ENCODE measurements at places on chromosomes 2 and 18. TPM values are rescaled to one million over a fixed set of nuclear protein-coding genes. Genes with fewer than 3 reads are reported as not detected.

DNA sequence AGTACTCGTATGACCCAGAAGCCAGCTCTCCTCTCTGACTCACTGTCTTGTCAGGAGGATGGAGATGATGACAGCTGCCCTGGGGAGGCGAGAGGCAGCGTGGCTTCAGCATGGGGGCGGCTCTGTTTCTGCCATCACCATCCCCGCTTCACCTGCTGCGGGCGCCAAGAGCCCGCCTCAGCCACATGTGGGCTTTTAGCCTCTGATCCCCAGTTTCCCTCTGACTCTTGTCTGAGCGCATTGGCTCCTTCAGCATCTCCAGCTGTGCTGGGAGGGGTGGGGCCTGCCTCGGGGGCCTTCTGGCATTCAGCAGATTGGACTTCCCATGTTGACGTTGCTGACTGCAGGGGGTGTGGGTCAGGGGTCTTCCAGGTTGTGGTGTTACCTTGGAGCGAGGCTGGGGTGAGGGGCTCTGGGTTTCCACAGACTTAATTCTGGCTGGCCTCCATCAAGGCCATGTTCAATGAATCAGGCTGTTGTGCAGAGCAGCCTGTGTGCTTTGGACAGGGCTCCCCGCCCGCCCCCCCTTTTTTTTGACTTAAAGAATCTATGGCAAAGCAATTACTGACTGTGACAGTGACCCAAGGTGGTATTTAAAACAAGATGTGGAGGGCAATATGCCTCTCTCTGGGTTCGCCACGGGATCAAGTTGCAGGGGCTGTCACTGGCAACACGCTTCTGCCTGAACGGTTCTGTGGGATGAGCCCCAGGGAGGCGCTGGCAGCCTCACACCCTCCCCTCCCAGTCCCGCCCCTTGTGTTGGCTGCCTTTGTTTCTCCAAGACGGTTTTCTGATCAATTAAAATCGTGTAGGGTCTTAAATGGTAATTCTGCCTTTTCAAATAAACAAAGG, 228.3 kb downstream of the LDLRAD4 start:
- DNase-seq = no peak

GRCh38 chr18:40917056-40917455, 1038.0 kb upstream of the PIK3C3 start:
- DNase-seq = no peak

GRCh38 chr2:64104933-64105332, 39.3 kb downstream of the PELI1 start:
- DNase-seq = no peak

GRCh38 chr2:241279413-241279812, 36.1 kb downstream of the HDLBP start:
- no peak for DNase-seq

- no peak for DNase-seq
These were observed 63.1 kb upstream of the KLHL14 start for GRCh38 chr18:32835951-32836350.

DNA sequence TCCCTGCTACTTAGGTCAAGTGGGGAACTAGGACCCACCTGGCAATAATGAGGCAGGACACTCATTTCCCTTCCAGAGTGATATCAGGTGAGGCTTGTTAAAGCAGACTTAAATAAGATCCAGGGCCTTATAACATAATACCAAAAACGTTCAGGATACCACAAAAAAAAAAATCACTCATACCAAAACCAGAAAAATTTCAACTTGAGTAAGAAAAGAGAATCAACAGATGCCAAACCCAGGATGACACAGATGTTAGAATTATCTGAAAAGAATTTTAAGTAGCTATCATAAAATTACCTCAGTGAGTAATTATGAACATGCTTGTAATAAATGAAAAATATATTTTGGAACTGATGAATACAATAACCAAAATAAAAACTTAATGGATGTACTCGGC, 255.6 kb upstream of the OSR1 start:
- DNase-seq = no peak

DNA sequence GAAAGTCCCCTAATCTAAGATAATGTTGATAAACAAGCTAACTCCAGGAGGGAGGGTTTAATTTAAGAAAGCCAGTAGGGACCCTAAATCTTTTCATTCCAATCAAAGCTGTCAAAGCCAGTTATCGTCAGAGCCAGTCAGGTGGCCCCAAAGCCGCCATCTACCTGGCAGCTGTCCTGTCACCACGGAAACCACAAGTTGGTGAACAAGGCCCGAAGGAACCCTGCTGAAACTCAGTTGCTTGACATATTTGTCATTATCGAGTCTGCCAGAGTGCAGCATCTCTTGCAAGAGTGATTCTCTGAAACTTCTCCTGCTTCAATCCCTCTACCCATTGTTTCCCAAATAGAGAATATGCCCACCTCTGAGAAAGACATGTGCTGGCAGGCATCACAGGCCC, 30.8 kb upstream of the POLE4 start:
- no peak for DNase-seq

DNA sequence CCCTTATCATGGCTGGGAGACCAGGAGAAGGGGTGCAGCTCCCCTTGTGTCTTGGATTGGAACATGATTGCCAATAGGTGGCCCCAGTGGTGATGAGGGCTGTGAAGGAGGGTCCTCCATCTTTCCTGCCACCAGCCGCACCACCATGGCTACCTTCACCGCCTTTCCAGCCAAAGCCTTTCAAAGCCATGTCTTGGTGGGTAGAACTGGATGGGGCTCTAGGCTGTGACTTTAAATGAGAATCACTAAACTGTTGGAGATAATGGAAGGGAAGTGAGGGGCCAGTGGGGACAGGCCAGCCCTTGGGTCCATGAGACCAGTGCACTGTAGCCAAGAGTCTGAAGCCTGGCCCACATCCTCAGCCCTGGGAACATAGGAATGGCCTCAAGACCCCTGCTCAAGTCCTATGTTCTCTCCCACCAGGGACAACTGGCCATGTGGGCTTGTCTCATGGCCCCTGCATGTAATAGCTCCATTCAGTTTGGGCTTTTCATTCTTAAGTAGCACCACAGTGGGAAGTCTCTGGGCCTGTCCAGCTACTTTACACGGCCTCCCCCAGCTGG, 345.7 kb downstream of the DYSF start:
- no peak for DNase-seq

DNA sequence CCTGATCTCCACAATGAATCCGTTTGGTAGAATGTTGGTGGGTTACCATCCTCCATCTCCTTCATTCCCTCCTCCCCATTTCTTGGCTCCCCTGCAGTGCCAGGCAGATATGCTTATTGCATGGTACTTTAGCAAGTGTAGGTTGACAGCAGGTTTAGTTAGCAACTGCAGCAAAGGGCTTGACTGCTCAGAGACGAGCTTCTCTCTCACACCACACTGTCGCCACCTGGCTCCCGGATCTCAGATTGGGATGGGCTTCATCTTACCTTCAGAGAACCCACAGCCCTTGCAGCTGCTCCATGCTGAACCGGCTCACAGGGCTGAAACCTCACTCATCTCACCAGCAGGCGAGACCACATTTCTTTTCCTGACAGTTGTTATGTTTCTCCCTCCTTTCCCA, 88.8 kb downstream of the VWA3B start:
- no peak for DNase-seq

DNA sequence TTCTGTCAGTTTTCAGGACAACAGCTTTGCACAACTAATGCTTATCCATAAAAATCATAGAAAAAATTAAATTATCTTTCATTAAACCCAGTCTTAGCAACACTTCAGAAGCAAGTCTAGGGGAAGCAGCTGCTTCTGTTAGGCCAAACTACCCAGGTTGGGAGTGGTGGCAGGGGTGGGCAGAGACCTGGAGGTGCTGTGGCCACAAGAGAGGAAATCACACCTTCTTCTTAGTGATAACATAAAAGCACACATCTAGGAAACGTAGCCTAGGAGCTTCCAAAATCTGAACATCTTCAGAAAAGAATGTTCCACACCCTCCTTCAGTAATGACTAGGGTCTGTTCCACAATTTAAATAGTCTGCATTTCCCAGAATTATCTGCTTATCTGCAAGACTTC, 32.3 kb upstream of the FRZB start:
- no peak for DNase-seq

DNA sequence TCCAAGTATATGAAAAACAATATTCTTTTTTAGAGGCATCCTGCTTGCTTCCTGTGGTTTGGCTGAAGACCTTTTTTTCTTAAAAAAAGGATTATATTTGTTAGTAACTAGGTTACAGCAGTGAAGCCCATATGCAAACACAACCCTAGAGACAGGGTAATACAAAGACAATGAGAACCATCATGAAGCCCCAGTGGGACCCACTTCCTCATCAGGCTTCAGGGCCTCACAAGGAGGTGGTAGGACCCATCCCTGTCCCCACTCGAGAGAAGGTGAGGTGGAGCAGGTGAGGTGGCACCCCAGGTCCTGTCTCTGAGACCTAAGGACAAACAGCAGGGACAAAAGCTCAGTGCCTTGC, 80.3 kb downstream of the EDAR start:
- DNase-seq = no peak

DNA sequence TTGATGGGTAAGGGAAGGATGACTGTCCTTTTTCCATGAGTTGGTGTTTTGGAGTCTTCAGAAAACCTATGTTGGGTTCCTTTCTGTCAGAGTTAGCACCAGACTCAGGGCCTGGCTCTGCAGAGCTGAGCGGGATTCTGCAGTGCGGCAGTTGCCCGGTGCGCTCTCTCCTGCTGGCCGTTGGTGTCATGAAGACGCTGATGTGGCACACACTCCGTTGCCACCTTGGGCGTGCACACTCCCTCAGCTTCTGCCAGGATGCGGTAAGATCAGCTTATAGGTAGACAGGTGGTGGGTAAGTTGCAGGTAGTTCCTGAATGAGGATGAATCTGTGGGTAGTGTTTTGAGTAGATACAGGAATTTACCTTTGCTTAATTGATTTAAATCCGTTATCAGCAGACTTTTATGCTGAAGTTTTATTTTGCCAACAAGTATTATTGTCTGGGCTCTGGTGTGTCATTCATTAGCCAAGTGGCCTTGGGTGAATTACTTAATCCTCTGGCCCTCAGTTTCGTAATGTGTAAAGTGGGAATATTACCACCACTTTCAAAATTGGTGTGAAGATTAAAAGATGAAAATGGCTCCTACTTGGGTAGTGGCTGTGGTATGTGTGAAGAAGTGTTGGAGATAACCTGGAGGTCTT, 26.8 kb downstream of the DGKD start:
- no peak for DNase-seq

DNA sequence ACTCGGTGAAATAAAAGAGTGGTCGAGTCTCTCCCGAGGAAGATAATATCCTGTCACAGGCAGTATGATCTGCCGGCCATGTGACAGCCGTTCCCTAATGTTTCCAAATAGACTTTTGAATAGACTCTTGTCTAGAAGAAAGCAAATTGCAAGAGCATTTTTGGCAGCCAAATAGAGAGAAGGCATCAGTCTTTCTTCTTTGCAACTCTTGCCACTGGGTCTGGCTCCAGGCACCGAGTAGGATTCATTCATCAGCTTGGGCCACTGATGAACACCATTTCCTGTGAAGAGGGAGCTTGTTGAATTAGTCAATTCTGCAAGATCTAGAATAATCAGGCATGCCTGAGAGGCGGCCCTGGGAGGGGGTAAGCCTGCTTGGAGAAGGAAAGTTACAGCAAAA, 165.6 kb downstream of the KLHL29 start:
- no peak for DNase-seq

GRCh38 chr2:25939257-25939668, 43.0 kb downstream of the KIF3C start:
- no peak for DNase-seq

GRCh38 chr2:180609626-180610340, 370.6 kb upstream of the UBE2E3 start:
- no peak for DNase-seq

- DNase-seq = no peak
These were observed 480.4 kb downstream of the KCNJ3 start for GRCh38 chr2:155178921-155179320.

DNA sequence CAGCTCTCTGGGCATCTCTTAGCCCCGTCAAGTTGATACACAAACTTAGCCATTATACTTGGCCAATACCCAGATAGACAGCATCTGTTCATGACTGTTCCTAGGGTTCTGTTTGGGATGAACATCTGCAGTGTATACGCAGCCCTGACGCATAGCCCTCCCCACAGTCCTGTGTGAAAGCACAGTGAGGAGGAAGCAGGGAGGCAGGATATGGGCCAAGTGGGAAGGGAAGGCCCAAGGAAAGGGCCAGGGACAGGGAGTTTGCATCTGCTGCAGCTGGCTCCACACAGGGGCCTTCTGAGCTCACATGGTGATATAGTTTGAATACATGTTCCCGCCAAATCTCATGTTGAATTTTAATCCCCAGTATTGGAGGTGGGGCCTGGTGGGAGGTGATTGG, 80.2 kb downstream of the CMPK2 start:
- DNase-seq = no peak

- no peak for DNase-seq
These were observed 24.4 kb downstream of the EIF4E2 start for GRCh38 chr2:232574674-232575403.

DNA sequence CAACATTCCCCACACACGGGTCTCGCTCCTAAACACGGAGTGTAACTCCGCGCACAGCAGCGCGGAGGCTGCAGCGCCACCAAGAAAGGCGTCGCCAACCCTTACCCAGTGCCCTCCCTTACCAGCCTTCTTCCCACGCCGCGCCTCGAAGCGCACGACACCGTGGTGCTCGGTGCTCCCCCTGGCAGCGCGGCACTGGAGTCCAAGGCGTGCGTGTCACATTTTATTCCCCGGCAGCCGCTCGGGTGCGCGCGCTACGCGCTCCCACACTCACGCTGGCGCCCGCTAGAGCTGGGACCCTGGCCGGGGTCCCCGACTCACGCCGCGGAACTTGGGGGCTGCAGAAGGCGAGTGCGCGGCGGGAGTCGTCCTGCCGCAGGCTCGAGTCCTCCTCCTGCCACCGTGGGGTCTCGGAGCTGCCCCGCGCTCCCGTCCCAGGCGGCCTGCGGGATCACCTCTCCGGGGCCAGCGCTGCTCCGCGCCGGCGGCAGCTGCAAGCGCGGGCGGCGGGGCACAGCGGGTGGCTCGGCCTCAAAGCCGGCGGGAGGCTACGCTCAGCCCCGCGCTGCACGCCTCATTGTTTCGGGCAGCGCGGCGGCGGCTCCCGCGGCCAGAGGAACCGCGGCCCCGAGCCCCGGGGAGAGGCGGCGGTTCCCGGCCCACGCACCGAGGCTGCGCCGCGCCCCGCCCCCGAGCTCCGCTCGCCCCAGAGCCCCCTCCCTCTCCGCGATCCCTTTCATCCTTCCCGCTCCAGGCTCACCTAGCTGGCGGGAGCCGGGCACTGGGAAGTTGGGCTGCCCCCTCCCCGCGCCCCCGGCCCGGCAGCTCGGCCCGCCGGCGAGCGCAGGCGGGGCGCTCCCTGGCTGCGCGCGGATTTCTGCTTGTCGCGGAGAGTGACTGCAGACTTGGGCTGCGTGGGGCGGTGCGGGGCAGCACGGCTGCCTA, at the start of gene ST6GAL2:
Gene ST6GAL2 (minus strand): TSS at position 197 of the 945 bp plus-strand sequence. CDS start 42,190 bp downstream, outside the sequence.
- no peak for DNase-seq

GRCh38 chr18:68342039-68342659, 372.8 kb downstream of the TMX3 start:
- no peak for DNase-seq

The ANKAR gene
- 4.4 TPM for total RNA-seq

The PRSS56 gene
- not detected for total RNA-seq

The TUBA4A gene
- total RNA-seq = 159 TPM

The RNU2-63P gene
- 39.8 TPM for total RNA-seq

The FBXO15 gene
- 0.90 TPM for total RNA-seq

The KCNG2 gene
- not detected for total RNA-seq

The AP1S3 gene
- total RNA-seq = 7.2 TPM

The UGT1A1 gene
- total RNA-seq = not detected

The NYAP2 gene
- total RNA-seq = not detected
